ENCODE measurements at places on chromosomes 7 and 10.

- DNase-seq: no peak
These were observed 27.0 kb downstream of the PDLIM1 start for GRCh38 chr10:95263864-95264226.

DNA sequence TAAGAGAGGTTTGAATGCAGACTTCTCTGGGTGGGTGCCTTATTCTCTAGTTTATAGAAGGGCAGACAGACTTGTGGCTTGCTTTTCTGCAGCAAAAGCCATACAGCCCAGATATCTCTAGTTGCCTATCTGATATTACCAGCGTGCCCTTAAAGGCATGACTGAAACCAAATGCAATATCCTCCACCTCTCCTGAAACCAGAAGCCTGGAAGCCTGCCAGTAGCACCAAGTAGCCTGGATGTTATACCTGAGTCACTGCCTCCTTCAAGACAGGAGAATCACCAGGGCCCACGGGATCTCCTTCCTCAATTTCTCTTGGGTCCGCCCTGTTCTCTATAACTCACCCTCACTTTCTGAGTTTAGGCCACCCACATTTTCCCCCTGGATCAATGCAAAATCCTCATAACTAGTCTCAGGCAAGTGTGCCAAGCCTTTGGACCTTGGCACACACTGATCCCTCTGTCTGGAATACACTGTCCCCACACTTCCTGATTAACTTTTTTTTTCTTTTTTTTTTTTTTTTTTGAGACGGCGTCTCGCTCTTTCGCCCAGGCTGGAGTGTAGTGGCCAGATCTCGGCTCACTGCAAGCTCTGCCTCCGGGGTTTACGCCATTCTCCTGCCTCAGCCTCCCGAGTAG, 638.4 kb downstream of the GALNT17 start:
- no peak for DNase-seq

GRCh38 chr7:4093483-4093882, 588.6 kb upstream of the FOXK1 start:
- no peak for DNase-seq

GRCh38 chr7:47651355-47652317, 69.7 kb upstream of the TNS3 start:
- DNase-seq: no peak

- DNase-seq: no peak
These were observed 145.3 kb upstream of the PRSS1 start for GRCh38 chr7:142603870-142604448.

DNA sequence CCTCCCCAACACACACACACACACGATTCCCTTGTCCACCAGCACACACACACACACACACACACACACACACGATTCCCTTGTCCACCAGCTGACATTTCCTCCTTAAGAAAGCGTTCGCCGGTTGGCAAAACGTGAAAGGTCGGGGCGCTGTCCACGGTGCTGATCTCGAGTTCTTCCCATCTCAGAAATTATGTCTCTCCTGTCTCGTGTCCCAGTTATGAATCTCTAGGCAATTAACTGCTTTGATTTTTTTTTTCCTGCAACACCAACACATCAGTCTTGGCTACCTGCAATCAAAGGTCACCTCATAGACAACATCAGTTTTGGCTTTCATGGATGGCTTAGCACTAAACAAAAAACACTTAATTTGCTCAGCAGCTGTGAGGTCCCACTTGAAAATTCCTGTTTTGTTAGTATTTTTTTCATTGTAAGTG, 1.9 kb downstream of the INA start:
- no peak for DNase-seq

Data from esophagus squamous epithelium (tissue), 5 donors.